ENCODE measurements at places on chromosomes 5 and 9. TPM values are rescaled to one million over a fixed set of nuclear protein-coding genes. Genes with fewer than 3 reads are reported as not detected.

The WDR38 gene
- total RNA-seq: not detected

The PCDHGB1 gene
- 5.2 TPM for total RNA-seq

The CDO1 gene
- 12.2 TPM for total RNA-seq

The SPINK4 gene
- total RNA-seq: not detected

The PFN3 gene
- not detected for total RNA-seq

The GLIPR2 gene
- total RNA-seq: 10.0 TPM

The SYNPO gene
- total RNA-seq: 1.7 TPM

DNA sequence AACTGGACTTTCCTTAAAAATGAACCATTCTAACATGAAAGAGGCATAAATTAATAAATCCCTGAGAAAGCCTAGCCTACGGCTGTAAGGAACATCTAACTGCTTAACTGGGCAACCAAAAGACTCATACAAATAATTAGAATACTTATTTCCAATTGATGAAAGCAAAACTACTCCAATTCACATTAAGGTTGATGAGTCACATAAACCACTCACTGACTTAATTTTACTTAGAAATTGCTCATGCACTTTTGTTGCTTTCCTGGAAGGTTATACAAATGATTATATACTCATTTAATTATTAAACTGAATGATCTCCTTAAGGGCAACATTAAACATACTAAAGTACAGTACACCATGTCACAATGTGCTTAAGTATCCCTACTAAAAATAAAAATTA, 101.9 kb downstream of the NFIB start:
- no peak for DNase-seq

GRCh38 chr9:6414247-6414641, 1.2 kb downstream of the UHRF2 start:
- DNase-seq: no peak

GRCh38 chr9:129773262-129774048, 20.6 kb upstream of the PTGES start:
- no peak for DNase-seq

DNA sequence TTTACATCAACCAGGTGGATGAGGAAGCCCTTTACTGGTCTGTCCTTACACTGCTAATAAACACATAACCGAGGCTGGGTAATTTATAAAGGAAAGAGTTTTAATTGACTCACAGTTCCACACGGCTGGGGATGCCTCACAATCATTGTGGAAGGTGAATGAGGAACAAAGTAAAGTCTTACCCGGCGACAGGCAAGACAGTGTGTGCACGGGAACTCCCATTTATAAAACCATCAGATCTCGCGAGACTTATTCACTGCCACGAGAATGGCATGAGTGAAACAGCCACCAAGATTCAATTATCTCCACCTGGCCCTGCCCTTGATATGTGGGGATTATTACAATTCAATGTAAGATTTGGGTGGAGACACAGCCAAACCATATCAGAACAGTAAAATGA, 67.3 kb upstream of the GRAMD2B start:
- no peak for DNase-seq

GRCh38 chr5:136084698-136085097, 47.9 kb upstream of the SMAD5 start:
- no peak for DNase-seq
